Sciatic nerve (tissue), 2 donors: ENCODE measurements at places on chromosomes 7 and 10. TPM values are rescaled to one million over a fixed set of nuclear protein-coding genes. Genes with fewer than 3 reads are reported as not detected.
A peak's percentile ranks its signal among the peaks of the same experiment; 100 is the strongest.

Gene HPSE2
- total RNA-seq: 1.7 TPM

Gene TAS2R41
- not detected for total RNA-seq

Gene GIMAP5
- 18.4 TPM for total RNA-seq

Gene MMD2
- 3.7 TPM for total RNA-seq

Gene SMKR1
- 0.36 TPM for total RNA-seq

Gene HEPACAM2
- 0.49 TPM for total RNA-seq

DNA sequence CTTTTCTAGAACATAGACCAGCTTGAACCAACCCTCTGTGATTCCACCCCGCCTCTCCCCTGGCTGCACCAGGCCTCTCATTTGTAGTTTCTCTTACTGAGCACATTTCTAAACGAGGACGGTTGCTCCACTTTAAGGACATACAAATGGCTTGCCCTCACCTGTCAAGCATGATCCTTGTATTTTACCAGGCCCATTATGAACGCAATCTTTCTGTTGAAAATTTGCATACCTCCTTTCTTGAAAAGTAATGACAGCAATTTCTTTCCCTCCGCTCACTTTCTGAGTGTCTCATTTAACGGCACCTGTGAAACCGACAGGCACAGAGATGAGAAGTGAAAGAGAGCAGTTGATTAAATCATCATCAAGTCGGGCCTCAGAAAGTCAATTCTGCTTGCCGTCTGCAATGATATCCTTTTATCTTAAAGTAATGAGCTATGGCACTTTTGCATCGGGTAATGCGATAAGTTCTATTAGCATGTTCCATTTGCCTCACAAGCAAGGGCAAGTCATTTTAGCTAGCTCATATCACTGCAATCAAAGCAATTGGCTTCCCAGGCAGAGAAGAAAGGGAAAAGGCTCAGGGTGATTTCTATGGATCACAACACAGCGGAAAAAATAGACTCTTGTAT lies 705.6 kb upstream of the GALNT17 start:
- no peak for DNase-seq

GRCh38 chr10:6083523-6084475 lies 5.0 kb upstream of the RBM17 start:
- DNase-seq: no peak

DNA sequence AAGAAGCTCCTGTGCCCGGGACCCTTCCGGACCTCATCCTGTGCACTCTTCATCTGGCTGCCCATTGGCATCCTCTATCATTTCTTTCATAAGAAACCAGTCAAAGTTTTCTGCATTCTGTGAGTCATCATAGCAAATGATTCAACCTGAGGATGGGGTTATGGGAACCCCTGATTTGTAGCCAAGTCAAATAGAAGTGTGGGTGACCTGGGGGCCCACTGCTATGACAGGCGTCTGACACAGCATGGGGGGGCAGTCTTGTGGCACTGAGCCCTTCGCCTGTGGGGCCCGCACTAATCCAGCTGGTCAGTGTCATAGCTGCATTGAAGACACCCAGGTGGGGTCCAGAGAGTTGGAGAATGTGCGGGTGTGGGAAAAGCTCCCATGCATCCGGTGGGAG lies 230.4 kb downstream of the USP6NL start:
- no peak for DNase-seq

DNA sequence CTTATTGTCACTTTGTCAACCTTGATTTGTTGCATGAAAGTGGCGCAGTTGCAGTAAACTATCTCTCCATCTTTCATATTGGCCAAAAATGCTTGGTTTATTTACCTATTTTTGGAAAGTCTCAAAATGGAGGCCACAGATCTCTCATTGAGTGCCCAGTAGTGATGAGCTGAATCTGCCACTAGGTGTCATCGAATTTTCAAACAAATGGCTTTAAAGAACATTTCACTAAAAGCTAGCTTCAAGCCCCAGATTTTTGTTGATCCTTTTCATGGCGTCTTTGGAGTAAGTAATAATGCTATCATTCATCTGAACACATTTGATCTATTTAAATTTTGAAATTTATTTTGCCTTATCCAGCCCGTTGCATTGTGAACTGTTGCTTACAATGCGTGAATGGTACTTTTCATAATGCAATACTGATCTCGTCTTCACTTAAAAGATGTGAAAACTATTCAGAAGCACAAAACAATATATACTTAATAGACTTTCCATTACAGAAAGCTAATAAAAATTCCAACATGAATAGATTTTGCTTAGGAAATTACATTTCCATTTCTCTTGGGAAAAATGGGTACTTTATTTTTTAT lies 236.2 kb downstream of the DNAJB9 start:
- DNase-seq: no peak

DNA sequence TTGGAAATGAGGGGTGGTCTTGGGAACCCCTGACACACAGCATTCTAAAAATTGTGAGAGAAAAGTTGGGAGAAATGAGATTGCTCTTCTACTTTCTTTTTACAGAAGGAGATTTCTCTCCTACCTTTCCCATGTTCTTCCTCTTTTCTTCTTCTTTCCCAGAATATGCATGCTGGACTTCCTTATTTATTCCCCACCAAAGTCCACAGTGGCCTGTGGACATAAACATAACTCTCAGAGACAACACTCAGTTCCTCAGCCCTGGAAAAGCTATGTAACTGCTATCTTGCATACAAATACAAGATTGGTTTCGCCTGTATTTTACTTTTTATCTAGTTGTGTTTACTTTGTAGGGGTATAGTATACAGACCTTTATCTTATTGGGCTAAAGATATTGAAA lies 54.6 kb upstream of the C1GALT1 start:
- no peak for DNase-seq

DNA sequence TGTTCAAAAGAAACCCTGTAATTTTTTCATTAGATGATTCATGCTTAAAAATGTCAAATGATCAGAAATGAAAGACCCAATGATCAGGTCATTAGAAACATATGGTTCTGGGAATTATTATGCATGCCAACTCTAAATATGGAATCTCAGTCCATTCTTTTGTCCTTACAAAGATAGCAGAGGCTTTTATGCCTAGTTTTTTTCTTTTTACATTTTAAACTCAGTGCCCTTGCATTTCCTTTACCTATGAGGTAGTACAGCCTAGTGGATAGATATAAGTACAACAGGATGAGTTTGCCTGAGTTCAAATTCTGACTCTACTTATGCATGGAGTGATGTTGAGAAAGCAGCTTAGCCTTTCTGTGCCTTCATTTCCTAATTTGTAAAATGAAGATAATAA lies 392.9 kb downstream of the SUGCT start:
- no peak for DNase-seq

- no peak for DNase-seq
Measured at GRCh38 chr7:146773506-146773905, 656.9 kb downstream of the CNTNAP2 start.

GRCh38 chr10:113641702-113642101 lies 22.1 kb downstream of the NRAP start:
- no peak for DNase-seq

DNA sequence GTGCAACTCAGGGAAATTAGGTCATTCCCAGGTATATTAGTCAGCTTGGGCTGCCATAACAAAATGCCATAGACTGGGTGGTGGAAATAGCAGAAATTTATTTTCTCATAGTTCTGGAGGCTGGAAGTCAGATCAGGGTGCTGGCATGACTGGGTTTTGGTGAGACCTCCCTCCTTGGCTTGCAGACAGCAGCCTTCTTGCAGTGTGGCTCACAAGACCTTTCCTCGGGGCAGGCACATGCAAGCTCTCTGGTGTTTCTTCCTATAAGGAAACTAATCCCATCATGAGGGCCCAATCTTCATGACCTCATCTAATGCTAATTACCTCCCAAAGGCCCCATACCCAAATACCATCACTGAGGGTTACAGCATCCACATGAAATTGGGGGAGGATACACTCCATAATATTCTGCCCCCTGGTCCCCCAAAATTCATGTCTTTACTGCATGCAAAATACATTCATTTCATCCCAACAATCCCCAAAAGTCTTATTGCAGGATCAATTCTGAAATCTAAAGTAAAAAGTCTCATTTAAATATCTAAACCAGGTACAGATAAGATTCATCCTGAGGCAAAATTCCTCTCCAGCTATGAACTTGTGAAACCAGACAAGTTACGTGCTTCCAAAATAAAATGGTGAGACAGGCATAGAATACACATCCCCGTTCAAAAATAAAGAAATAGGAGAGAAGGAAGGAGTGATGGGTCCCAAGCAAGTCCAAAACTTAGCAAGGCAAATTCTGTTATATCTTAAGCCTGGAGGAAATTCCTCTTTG lies 17.4 kb upstream of the CBLL1 start:
- no peak for DNase-seq

DNA sequence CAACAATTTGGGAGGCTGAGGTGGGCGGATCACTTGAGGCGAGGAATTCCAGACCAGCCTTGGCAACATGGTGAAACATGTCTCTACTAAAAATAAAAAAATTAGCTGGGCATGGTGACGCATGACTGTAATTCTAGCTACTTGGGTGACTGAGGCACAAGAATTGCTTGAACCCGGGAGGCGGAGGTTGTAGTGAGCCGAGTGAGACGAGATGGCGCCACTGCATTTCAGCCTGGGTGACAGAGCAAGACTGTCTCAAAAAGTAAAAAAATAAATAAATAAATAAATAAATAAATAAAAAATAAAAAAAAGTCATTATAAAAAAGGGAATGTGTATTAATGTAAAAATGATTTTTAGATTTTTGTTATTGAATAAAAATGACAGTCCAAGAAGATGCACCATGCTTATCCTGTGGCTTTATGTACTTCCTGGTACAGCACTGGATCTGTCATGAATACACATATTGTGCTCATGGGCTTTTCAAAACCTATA lies 658.8 kb upstream of the LRRN3 start:
- DNase-seq: no peak

DNA sequence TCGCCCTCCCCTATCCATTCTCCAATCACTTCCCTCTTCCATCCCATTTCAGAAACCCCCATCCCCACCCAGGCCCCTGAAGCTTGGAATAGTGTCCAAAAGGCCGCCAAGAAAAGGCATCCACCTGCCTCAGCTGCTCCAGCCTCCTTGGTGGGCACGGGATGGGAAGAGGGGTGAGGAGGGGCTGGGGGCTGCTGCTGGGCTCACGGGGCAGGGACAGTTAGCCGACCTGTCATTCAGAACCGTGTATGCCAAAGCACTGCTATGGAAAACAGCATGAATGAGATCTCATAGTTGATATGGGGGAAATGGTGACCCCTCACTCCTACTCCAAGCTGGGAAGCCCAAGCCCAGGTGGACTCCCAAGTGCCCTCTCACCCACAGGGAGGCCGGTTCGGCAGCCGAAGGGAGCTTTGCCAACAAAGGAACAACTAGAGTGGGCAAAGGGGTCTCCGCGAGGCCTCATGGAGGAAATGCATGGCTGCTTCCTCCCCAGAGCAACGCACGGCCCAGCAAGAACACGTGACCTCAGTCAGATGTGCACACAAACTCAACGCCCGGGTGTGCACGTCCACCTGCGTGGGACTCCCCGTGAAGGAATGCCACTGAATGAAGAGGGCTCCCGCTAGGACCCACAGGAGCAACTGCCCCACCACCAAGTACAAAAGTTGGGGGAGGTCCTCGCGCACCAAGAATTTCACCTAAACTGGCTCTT lies 52.5 kb downstream of the EBF3 start:
- DNase-seq: peak; percentile 47

DNA sequence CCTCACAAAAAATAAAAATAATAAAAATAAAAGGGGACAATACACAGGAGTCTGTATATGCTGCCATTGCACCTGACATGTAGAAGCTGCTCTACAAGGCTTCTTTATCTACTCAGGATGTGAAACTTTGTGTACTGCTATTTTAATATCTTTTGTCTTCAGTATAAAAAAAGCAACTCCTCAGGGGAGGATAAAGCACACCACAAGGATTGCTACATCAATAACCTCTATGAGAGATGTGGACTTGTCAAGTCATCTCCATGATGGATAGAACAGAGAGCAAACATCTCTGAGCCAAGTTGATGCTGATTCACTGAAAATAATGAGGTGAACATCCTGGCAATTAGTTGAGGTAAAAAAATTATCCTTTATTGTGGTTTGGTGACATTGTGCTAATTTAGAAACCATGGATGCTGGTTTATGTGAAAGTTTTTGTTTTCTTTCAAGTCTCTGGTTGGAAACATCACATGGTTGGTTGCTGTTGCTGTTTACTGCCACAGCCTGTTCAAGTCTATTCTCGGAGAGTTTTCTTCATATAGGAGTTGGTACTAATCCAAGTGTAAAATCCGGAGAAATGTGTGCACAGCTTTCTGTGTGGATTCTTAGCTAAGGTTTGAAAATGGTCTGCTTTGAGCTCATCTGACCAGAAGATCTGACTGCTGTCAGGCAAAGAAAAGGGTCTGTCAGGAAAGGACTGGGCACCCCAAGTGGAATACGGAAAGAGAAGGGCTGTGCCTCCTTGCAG lies 1.5 kb upstream of the HECW1 start:
- no peak for DNase-seq

DNA sequence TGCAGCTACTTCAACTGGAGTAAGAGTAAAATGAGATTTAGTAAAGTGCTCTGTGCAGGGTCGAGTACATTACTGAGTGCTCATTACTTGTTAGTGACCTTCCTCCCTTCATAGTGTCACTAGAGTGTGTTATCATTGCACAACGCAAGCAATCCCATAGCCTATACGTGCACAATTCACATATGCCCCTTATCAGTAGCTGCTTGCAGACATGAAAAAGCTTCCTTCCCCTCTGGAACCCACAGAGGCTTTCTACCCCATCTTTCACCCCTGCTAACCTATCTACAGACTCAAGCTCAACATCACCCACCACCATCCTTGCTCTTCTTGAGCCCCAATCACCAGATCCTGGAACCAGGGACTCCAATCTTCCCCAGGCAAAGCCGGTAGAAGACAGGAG lies 59.3 kb downstream of the C7orf25 start:
- no peak for DNase-seq

DNA sequence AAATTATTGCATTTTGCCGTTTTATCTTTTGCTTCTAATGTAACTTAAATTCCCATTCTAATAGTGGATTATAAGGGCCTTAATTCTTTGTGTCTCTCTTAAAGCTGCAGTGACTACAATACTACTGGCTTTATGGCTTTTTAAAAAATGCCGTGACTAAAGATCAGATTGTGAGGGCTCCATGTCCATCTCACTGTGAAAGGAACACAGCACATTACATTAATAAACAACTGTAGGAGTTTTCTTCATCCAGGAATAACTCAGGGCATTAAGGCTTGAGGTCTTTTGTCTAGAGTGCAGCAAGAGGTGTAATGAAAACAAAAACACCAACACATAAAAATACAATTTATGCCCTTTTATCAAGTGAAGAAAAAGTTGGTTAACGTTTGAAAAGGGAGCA lies 205.3 kb downstream of the SKAP2 start:
- no peak for DNase-seq

GRCh38 chr10:119502618-119503155 lies 39.8 kb downstream of the RGS10 start:
- no peak for DNase-seq

DNA sequence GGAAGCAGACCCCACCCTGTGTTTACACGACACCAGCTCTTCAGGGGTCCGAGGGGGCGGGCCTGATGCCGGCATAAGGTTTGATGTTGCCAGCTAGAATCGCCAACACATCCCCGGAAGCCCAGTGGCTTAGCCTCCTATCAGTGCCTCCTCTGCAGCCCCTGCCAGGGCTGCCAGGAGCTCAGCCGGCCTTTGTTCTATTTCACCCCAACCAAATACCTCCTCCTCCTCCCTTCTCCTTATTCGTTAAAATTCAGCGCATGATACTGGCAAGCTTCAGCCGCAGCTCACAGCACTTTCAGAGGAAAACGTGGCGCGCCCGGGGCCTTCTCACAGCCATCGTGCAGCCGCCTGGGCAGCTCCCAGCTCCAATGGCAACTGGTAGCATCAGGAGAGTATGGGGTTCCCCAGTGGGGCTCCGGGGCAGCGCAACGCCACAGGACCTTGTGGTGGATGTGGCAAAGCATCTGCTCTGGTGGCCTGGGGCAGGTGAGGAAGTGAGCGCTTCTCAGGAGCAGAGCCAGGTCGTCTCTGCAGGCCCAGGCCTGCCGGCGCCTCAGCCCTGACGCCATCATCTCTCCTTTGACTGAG lies 176.4 kb upstream of the RHEB start:
- no peak for DNase-seq
